ENCODE measurements at places on chromosomes 2 and 18. TPM values are rescaled to one million over a fixed set of nuclear protein-coding genes. Genes with fewer than 3 reads are reported as not detected.

- no peaks in the 10 kb centered on the region for H3K4me1 ChIP-seq
- no peaks in the 10 kb centered on the region for H3K36me3 ChIP-seq
- H3K27me3 ChIP-seq: no peaks in the 10 kb centered on the region
Measured at GRCh38 chr18:23929362-23929930, 85.1 kb upstream of the TTC39C start.

GRCh38 chr18:74299746-74300145, 8.0 kb upstream of the CYB5A start:
- H3K4me3 ChIP-seq: no peak overlapping the region
- no peaks in the 10 kb centered on the region for H3K4me1 ChIP-seq
- H3K27ac ChIP-seq: no peak overlapping the region
- no peaks in the 10 kb centered on the region for H3K27me3 ChIP-seq
- no peaks in the 10 kb centered on the region for H3K36me3 ChIP-seq

DNA sequence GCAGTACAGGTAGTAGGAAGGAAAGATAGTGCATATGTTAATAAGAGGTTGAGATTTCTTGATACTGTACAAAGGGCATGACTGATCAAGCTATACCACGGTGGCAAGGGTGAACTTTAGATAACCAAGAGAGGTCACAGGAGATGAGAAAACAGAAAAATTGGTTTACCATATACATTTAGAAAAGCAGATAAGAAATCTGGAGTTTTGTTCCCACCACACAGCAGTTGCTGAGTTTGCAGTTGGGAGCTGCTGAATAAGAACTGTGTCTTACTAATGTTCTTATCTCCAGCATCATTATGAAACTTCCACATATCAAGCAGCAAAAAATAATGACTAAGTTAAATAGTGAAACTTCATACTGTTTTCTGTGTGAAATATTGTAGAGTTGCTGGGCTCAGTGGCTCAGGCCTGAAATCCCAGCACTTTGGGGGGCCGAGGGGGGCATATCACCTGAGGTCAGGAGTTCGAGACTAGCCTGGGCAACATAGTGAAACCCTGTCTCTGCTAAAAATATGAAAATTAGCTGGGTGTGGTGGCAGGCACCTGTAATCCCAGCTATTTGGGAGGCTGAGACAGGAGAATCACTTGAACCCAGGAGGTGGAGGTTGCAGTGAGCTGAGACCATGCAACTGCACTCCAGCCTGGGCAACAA, 12.0 kb upstream of the IMPACT start:
- H3K4me1 ChIP-seq: no peaks in the 10 kb centered on the region
- DNase-seq: no peak
- H3K27me3 ChIP-seq: no peaks in the 10 kb centered on the region
- H3K36me3 ChIP-seq: no peaks in the 10 kb centered on the region
- no peak overlapping the region for H3K27ac ChIP-seq

DNA sequence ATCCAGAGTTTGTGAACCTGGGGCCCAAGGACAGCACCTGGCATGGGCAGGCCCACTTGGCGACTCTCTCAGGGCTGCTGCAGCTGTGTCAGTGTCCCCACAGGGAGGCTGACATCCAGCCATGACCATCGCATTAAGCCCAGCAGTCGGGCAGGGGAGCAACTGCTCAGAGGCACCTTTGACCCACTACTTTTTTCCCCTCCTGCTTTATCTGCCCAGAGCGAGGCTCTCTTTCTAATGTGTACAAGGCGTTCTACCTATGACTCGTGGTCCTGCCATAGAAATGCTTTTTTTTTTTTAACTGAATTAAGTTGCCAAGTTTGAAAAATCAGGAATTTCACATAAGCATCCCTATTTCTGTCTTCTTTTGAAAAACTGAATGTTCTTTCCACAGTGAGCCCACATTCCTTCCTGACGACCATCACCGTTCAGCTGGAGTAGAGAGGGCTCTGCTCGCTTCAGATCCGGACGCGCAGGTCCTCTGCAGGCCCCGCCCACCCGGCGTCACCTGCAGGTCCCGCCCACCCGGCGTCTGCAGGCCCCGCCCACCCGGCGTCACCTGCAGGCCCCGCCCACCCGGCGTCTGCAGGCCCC, 403 bp upstream of the CLUL1 start:
- DNase-seq: peak; percentile 71
- no peak overlapping the region for H3K4me3 ChIP-seq

- H3K4me3 ChIP-seq: no peak overlapping the region
- peaks cover 2% of the 10 kb centered on the region for H3K36me3 ChIP-seq
- DNase-seq: no peak
- H3K27ac ChIP-seq: no peak overlapping the region
- no peaks in the 10 kb centered on the region for H3K4me1 ChIP-seq
Measured at GRCh38 chr2:38982498-38982897, 92.8 kb downstream of the ARHGEF33 start.

DNA sequence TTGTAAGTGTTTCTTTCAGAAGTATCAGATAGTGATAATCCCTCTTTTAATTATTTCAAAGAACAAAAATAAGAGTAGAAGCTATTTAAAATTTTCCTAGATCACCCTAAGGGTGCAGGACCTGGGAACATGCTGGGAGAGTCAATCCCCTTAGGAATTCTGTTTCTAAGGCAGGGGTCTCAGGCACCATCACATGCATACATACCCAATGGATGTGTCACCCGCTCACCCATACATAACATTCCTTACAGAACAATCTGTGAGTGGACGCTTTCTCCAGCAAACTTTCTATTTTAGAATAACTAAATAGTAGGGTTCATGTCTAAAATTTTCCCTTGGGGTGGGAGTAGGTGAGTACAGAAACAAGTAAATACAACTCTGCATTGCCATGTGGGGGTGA, 8.4 kb downstream of the DSEL start:
- H3K27ac ChIP-seq: no peak overlapping the region
- peaks cover 5% of the 10 kb centered on the region for H3K4me1 ChIP-seq
- H3K4me3 ChIP-seq: no peak overlapping the region
- DNase-seq: no peak
- no peaks in the 10 kb centered on the region for H3K27me3 ChIP-seq
- H3K36me3 ChIP-seq: peaks cover 3% of the 10 kb centered on the region

- no peak overlapping the region for H3K4me3 ChIP-seq
- no peaks in the 10 kb centered on the region for H3K36me3 ChIP-seq
- H3K27ac ChIP-seq: no peak overlapping the region
Measured at GRCh38 chr18:23131693-23132319, 3.5 kb upstream of the CABLES1 start.

Gene FHOD3
- 10.5 TPM for total RNA-seq

Gene FSIP2
- 1.4 TPM for total RNA-seq

Gene HNMT
- 3.6 TPM for total RNA-seq

Gene TLX2
- 0.17 TPM for total RNA-seq

Gene KCNG3
- total RNA-seq: 21.3 TPM
